ENCODE measurements at places on chromosomes 3 and 15.
A peak's percentile ranks its signal among the peaks of the same experiment; 100 is the strongest.

- DNase-seq, result no peak
Observed at GRCh38 chr15:31752065-31752762, 278.1 kb upstream of the CHRNA7 start.

- DNase-seq, result no peak
Observed at GRCh38 chr3:144270100-144270499, 298.5 kb downstream of the DIPK2A start.

DNA sequence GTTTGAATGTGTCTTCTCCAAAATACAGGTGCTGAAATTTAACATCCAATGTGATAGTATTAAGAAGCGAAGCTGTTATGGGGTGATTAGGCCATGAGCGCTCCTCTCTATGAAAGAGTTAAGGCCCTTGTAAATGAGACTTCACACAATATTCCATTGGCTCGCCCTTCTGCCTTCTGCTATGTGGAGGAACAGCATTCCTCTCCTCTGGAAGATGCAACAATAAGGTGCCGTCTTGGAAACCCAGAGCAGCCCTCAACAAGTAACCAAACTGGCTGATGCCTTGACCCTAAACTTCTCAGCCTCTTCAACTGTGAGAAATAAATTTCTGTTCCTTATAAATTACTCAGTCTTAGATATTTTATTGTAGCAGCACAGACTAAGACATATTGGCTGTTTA, 874.6 kb downstream of the ROBO1 start:
- DNase-seq, result no peak

- no peak for DNase-seq
Observed at GRCh38 chr3:194344012-194344411, 7.1 kb downstream of the CPN2 start.

DNA sequence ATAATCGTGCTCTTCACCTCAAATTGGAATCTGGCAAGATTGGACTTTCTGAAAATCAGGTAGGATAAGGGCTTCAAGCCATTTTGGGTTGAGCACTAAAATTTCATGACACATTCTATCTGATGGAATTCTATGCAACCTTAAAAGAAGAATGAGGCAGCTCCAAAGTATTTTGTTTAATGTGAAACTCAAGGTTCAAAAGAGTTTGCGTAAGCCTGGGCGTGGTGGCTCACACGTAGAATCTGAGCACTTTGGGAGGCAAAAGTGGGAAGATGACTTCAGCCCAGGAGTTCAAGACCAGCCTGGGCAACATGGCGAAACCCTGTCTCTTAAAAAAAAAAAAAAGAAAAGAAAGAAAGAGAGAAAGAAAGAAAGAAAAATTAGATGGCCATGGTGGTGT, 3.6 kb upstream of the PLA1A start:
- no peak for DNase-seq

DNA sequence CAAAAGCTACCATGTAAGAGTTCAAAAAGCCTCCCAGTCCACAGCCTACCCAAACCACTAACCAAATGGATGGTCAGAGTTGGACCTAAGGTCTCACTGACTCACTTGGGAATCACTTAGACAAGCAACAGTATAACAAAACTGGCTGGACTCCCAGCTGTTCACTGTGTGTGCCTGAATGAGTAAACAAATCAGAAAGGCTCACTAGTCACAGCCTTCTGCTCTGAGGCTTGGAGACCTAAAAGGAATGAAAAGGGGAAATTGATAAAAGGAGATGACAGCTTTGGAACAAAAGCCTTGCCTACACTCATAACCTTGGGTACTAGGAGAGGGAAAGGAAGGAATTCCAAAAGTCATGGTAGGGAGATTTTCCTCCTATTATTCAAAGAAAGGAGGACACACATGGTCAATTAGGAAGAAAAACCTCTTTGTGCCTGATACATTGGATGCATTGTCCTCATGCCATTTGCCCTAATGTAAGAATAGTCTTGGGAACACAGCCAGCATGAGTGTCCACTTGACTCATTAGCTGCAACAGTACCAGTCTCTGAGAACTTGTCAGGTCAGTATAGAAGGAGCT, 92.3 kb downstream of the FRMD5 start:
- DNase-seq, result no peak

DNA sequence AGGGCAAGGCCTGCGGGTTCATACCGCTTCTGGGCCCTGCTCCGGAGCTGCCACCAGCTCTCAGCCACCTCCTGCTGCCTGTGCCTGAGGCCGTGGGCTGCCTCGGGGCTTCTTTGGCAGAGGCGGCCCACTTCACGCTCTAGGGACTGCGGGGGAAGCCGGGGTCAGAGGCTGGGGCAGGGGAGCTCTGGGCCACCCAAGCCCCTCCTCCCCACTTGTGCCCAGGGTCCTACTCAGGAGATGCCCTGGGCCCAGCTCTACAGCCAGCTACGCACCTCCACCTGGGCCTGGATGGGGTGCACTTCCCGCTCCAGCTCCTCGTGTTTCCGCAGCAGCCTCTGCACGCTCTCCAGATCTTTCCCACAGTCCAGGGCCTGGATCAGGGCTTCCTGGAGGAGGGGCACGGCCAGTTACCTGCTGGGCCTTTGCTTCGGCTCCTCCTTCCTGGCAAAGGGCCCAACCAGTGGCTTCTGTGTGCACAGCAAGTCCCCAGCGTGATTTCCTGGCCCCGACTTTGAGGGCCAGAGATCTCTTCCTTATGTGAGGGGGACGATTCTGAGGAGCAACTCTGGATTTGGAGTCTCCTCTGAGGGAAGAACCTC, 24.0 kb downstream of the PLA2G4B start:
- no peak for DNase-seq

DNA sequence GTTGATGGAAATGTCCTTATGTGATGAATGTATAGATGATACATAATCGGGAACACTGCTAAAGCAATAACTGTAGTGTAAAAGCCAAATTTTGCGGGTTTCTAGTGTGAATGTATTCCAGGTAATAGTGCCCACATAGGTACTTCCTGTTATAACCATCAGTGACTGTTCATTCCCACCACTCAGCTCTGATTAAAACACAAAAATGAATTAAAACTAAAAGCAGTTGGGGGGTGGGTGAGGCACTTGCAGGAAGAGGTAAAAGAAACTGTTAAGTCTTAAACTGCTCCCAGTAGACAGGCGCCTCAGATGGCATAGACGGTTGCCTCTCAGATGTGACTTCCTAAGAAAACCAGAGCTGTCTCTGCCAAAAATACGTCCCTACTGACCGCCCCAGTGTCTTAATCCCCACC, 893 bp upstream of the MTHFS start:
- no peak for DNase-seq

DNA sequence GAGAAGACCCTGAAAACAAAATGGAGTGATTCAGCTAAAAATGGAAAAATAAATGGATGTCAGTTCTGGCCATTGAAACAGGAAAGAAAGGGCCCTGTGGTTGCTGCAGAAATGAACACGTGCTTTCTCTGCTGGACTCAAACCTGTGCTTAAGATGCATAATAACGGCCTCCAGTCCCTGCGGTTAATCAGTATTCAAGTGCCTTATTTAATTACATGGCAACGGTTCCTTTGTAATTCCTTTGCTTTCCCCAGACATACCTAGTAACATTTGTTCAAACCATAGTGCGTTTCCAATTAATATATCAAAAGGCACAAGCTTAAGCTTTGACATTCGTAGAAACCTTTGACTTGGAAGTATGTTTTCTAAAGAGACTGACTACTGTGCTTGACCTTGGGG, 428.3 kb downstream of the GABRG3 start:
- no peak for DNase-seq

DNA sequence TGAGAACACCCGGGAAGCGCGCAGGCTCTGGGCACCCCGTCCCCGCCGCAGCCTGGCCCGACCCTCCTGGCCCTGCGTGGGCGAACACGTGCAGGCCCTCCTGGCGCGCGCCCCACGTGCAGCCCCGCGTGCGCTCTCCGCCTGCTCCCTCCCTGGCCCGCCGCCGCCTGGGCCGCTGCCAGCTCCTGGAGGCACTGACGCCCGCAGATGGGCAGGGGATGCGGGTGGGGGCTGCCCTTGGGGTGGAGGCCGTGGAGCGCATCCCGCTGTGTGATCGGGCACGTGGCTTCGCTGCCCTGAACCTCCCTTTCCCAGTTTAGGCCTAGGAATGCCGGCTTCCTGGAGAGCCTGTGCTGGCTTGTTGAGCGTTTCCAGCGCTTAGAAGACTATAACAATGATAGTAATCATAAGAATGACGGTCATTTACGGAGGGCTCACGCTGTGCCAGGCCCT, 104.6 kb upstream of the SLC6A6 start:
- no peak for DNase-seq

GRCh38 chr3:195087328-195087727, 183.6 kb downstream of the XXYLT1 start:
- no peak for DNase-seq

- no peak for DNase-seq
Observed at GRCh38 chr3:188390343-188390718, 236.4 kb downstream of the LPP start.

GRCh38 chr3:162780313-162780712, 1283.7 kb downstream of the OTOL1 start:
- no peak for DNase-seq

- DNase-seq, result no peak
Observed at GRCh38 chr3:69696367-69696766, 42.9 kb upstream of the MITF start.

GRCh38 chr3:19645093-19645492, 288.9 kb downstream of the EFHB start:
- DNase-seq, result peak; percentile 13

DNA sequence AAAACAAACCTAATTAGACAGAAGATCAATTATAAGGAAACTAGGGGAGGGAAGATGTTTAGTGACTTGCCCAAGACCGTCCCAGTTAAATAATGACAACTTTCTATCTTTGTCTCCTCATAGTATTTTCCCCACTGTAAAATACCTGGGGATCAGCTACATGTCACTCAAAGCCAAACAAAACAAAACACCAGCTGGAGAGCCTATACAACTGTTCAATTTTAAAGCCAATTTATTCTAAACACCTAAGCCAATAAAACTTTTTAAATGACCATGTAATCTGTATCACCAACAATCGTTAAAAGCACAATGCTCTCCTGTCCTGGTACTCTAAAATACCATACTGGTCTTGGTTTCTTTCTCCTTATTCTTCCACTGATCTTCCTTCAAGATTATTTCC, 168.4 kb downstream of the STAG1 start:
- no peak for DNase-seq

- no peak for DNase-seq
Observed at GRCh38 chr15:31997711-31998110, 32.6 kb upstream of the CHRNA7 start.

DNA sequence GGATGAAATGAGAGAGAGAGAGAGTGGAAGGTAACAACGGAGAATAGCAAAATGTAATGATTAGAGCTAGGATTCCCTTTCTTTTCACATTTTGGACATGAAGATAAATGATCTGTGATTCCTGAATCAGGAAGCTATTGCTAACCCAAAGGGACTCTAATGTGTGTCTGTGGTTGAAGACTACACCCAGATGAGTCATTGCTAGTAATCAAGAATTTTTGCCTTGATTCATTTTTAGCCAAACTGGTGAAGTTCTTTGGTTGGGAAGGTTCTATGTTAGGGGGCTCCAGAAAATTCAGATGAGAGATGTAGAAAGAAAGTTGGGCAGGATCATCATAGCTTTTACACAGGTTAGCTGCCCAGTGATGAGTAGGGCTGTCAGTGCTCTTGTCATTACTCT, 116.4 kb downstream of the DUT start:
- DNase-seq, result no peak

- DNase-seq, result no peak
Observed at GRCh38 chr3:43154980-43155379, 49.1 kb upstream of the POMGNT2 start.

DNA sequence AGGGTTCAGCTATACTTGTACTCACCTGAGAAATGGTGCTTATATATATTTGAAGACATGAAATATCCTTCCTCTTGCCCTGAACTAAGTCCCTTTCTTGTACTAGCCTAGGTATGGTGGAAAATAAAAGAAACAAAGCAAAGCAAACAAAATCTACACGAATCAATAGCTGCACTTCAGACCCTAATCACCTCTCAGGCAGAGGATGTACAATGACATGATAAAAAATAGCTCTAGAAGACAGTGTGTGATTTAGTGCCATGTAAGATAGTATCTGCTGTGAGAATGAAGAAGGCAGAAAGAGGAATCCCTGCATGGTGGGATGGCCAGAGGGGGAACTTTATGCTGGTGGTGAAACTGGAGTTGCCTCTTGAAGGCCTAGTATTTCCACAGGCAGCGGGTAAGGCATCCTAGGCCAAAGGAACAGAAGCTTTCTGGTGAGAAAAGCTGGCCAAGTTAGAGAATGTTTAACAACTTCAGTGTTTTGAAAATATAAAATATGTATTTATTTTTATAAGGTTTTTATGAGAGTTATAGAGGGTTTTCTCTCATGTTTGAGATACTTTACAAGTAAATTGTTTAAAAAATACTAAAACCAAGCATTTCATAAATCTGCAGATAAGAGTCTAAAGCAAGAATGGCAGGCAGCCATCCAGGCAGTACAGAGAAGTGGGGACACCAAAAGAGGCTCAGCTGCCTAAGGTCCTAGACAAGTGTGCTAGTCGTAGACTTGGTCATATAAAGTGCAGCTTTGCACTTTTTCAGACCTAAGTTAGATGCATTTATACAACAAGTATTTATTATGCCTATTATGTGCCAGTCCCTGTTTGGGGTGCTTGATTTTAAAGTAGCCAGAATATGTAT, 14.9 kb downstream of the LEKR1 start:
- DNase-seq, result no peak

DNA sequence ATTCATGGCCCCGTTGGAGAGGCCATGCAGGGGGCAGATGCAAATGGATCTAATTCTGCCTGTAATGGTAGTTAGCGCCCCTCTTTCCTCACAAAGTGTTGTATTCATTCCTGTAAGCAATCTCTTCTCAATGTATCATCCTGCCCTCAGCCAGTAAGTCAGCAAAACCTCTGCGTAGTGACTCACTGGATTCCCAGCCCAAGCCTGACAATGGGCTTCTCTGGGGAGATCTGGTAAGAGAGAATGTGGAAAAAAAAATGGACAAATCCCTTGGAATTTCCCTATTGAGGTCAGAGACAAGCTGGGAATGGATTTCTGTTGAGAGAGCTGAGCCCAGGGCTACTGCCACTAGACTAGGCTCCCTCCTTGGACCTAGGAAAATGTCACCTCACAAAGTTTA, 25.4 kb downstream of the ADPGK start:
- no peak for DNase-seq

- DNase-seq, result no peak
Observed at GRCh38 chr3:149450281-149450680, 24.2 kb upstream of the TM4SF4 start.

GRCh38 chr3:115363071-115363470, 216.0 kb upstream of the ZBTB20 start:
- no peak for DNase-seq

GRCh38 chr3:122716667-122717066, 36.0 kb downstream of the PARP14 start:
- DNase-seq, result no peak

DNA sequence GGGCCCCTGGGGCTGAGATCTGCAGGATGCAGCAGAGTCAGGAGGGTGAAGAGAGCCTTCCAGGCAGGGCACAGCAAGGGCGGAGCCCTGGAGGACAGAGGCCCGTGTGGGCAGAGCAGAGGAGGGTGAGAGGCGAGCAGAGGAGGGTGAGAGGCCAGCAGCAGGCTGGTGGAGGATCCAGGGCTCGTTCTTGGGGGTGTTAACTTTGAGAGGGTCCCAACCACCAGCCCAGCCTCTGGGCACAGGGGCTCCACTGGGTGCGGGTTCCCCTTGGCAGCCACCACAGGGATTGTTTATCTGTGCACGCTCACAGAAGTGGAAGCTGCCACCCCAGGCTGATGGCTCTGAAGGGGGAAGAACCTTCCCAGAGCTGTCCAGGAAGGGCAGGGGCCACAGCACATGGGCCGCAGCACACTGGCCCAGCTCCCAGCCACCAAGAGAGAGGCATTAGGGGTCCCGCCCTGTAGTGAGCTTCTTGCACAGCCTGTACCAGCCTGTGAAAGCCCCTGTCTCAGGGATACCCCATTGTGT, 9.3 kb upstream of the PLXND1 start:
- DNase-seq, result no peak

Data from GM12864 (cell line).